ENCODE measurements at places on chromosomes 3 and 15. TPM values are rescaled to one million over a fixed set of nuclear protein-coding genes. Genes with fewer than 3 reads are reported as not detected.
A peak's percentile ranks its signal among the peaks of the same experiment; 100 is the strongest.

The ANKRD63 gene
- polyA plus RNA-seq, result 0.63 TPM

The SHC4 gene
- 1.1 TPM for polyA plus RNA-seq

The EIF4E3 gene
- 1.8 TPM for polyA plus RNA-seq

The ISLR gene
- polyA plus RNA-seq, result not detected

The COL7A1 gene
- 0.28 TPM for polyA plus RNA-seq

The PSTPIP1 gene
- polyA plus RNA-seq, result not detected

The MYO5C gene
- polyA plus RNA-seq, result not detected

The ARGFX gene
- polyA plus RNA-seq, result not detected

The GPR87 gene
- not detected for polyA plus RNA-seq

The RPP14 gene
- polyA plus RNA-seq, result 19.0 TPM

The CD80 gene
- polyA plus RNA-seq, result 3.7 TPM

The P2RY1 gene
- 17.8 TPM for polyA plus RNA-seq

DNA sequence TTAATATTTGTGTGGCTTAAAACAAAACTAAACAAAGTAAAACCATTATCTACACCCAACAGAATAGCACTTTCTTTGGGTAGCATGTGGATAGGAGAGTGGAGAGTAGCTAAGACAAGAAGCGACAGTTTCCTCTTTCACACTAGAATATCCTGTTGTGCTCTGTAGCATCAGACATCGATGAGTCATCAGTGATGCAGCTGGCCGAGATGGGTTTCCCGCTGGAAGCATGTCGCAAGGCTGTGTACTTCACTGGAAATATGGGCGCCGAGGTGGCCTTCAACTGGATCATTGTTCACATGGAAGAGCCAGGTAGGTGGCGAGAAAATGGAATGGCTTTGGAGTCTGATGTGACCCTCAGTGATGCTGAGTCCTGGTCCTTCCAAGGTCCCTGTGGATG, 108.1 kb downstream of the USP13 start:
- no peak for DNase-seq

- DNase-seq, result no peak
Measured at GRCh38 chr3:129530251-129530791, 1.9 kb downstream of the RHO start.

- no peak for DNase-seq
Measured at GRCh38 chr15:96316953-96317629, 13.4 kb upstream of the NR2F2 start.

GRCh38 chr15:88028024-88028423, 228.5 kb downstream of the NTRK3 start:
- peak; percentile 30 for DNase-seq

GRCh38 chr15:71440489-71441110, 325.3 kb downstream of the THSD4 start:
- peak; percentile 27 for DNase-seq
